NCI-H2081 treated with DMSO at 0.1 percent for 48 hours (cell line): ENCODE measurements at places on chromosomes 12 and 14.

DNA sequence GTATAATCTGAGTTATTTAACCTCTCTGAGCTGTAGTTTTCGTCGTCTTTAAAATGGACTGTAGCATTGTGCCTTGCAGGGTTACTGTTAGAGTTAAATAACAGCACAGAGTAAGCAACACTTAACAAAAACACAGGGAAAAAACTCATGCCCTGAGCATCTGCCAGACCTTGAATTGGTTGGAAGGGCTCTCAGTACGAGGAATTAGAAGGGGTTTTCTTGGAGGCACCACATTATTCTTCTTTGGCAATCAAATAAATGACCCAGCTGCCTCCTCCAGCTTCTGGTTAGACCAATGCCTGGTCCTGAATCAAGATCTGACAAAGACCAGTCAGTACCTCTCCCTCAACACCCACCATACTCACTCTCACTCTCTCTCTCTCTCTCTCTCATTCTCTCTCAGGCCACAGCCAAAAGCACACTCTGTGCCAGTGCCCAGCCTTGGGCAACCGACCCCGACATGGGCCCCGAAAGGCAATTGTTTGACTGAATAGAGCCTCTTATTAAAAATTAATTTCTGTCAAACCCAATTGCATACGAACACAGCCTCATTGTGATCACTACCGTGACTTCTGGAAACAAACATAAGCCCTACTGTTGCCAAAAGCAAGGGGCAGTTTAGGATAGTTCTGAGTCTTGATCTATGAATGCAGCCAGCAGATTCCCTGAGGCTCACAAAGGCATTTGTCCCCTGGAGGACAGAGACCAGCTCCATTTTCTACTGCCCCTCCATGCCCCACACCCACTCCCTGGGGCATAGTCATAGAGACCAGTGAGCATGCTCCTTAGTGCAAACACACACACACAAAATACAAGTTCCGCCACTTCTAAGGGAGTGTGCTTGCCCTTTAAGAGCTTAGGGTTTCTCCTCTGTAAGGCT is 23.9 kb downstream of the DUSP6 start:
- DNase-seq, result no peak

DNA sequence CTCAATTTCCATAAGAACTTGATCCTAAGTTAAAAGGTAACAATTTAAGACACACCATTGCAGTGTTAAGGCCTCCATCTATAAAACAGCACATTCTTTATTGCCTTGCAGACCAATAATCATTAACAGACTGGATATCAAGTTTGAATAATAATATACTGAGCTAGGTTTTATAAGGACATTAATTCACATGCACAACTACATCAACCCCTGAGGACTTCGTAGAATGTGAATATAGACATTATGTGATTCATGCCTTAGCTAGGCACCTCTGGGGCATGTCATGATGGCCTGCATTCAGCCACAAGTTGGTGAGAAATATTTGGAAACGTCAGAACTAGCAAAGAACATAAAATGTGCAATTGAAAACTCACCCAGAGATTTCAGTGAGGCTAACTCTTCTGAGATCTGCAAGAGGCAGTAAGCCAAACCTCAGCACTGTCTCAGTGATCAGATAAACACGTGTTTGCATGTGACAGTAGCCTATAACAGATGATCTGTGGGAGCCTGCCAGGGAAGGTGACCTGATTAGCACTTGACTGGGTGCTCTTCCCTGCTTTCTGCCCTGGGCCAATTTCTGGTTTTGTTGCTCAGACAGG is 492.2 kb downstream of the FLRT2 start:
- DNase-seq, result no peak

GRCh38 chr12:12384571-12385340 is 27.9 kb downstream of the BORCS5 start:
- no peak for DNase-seq

- no peak for DNase-seq
These were observed 2.1 kb downstream of the SLC25A47 start for GRCh38 chr14:100325231-100325632.

DNA sequence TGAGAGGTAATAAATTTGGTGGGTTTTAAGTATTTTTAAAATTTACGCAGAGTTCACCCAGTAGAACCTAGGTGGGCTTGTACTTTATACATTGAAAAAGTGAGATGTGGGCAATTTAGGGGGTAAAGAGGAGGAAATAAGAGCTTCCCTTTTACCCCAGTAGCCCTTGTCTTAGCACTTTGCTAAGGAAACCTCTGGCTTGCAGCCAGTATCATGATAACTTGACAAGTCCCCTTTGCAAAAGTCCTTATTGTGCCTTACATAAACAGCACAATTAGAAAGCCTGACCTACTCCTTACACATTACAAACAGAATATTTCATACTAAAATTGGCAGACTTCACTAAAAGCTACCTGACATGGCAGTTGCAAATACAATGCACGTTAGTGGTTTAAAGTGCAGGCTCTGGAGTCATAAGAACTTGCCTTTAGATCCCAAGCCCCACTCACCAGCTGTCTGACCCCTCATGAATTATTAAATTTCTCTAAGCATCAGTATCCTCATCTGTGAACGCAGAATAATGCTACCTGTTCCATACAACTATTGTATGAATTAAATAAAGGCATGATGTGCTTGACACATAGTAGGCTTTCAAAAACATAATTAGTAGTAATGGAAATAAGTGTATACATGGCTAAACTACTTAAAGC is 53.2 kb upstream of the NELL2 start:
- no peak for DNase-seq

- no peak for DNase-seq
These were observed 30.1 kb upstream of the CLEC14A start for GRCh38 chr14:38285962-38286361.

DNA sequence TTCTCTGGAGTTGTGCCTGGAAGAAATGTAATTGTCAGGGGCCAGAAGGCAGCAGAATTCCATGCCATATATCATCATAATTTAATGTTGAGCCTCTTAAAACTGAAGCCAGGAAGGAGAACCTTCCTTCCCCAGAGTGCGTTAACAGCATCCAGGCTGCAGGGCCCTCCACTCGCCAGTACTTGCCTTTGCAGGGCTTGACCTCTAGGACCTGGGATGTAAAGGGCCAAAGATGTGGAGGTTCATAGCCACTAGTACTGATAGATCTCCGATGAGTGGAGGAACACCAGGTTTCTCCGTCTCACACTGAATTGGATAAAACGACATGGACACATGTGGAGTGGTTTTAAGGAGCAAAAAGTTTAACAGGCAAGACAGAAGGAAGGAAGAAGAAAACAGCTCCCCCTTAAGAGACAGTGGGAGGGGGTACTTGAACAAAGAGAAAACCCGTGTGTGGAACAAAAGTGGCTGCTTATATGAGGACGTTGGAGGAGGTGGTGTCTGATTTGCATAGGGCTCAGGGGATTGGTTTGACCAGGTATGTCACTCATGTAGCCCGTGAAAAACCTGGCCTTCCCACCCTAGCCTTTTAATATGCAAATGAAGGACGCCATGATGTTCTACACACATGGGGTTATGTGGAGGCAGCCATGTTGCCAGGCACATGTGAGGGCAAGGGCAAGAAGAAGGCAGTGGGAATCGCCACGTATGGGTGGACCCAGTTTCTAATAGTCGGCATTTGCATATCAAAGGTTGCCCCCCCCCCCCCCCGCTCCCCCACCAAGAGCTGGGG is 38.8 kb upstream of the WSCD2 start:
- no peak for DNase-seq

DNA sequence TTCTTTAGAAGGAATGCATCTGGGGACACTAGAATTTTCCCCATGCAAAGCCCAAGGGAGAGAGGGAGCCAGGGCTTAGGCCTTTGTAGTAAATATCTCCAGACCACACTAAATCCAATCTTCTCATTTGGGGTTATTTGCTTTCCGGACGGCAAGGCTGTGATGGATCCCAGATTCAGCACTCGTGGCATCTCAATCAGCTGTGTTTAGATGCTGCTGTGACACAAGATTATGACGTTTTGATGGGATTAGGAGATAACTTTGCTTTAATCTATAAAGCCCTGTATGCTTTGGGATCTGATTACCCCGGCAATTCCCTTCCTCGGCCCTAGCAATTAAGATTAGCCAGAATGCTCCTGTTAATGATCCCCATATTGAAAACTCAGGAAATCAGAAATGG is 686.7 kb upstream of the TBX3 start:
- DNase-seq, result no peak

- DNase-seq, result no peak
These were observed 82.3 kb downstream of the SSPN start for GRCh38 chr12:26277506-26278246.

DNA sequence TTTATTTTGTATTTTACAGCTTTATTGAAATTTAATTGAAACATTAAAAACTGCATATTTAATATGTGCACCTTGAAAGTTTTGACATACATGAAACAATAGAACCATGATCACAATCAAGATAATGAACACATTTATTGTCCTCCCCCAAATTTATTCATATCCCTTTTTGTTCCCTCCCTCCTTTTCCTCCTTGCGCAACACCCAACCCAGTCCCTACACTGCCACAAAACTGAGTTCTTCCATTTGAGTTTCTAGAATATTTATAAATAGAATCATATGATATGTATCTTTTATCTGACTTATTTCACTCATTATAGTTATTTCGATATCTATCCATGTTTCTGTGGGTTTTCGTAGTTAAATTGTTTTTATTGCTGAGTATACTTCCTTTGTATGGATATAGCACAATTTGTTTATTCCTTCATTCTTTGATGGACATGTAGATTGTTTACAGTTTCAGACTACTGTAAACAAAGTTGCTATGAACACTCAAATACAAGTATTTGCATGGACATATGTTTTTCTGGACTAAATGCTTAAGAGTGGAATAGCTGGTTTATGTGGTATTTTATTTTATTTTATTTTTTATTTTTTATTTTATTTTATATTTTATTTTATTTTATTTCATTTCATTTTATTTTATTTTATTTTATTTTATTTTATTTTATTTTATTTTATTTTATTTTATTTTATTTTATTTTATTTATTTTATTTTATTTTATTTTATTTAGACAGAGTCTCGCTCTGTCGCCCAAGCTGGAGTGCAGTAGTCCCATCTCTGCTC is 359.1 kb downstream of the SLC6A15 start:
- no peak for DNase-seq

DNA sequence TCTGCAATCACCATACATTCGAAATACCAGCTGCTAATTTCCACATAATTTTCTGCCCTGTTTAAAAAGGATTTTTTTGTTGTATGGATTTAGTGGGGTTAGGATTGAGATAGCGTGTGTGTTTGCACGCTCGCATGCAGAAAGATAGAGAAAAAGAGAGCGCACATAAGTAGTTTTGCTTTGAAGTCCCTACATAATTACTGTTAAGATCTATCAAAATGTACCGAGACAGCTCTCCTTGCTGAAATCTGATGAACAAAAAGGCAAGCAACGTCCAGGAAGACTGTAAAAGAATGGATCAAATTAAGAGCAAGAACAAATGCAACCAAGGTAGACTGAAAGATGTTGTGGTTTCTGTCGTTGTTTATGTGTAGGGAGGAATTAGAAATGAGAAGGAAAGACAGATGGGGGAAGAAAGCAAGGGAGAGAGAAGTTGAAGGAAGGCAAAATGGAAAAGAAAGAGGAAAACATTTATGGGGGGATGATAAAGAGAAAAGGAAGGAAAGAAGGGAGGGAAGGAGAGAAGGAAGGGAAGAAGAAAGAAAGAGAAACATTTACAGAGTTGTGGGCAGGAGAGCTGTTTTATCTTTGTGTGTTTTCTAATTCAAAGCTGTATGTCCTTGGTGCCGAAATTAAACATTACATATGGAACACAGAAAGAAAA is 522.3 kb downstream of the MED13L start:
- DNase-seq, result no peak

GRCh38 chr12:8572507-8572906 is 31.8 kb upstream of the CLEC4E start:
- no peak for DNase-seq

DNA sequence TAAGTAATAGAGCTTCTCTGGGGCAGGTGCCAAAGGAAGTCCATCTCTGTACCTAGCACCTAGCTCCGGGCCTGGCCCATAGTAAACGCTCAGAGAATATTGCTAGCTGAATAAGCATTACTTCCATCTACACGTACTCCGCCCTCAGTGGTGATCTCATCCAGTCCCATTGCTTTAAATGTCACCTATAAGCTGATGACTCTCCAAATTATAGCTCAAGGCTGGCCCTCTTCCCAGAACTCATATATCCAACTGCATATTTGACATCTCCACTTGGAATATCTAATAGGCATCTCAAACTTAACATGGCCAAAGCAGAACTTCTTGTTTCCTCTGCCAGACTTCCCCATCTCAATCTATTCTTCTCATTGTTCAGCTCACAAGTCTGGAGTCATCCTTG is 6.9 kb upstream of the DYNLL1 start:
- DNase-seq, result no peak

DNA sequence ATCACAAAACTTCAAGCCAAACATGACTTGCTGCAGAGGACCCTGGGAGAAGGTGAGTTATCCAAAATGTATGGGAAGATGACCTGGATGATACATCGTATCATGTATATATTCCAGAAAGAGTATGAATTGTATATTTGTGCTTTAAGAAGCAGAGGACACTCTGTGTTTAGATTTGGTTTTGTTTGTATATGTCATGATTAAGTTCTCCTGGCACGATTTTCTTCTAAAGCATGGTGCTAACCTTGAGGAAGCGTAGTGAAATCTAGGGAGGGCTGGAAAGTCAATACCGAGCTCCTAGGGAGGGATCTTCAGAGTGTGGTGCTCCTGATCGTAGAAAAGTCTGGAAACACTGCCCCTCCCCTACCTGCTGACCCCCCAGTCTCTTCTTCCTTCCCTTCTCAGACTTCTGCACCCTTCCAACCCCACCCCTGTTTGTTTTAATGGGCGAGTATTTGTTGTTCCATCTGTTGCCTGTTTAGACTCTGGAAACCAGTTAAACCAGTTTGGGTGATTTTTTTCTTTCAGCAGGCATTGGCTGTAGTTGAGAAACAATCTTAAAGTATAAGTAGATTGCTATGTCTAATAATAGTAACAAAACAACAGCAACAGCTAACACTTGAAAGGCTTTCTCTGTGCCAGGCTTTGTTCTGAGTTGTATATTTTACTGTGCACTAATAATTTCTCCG is 141.6 kb downstream of the KICS2 start:
- DNase-seq, result no peak

DNA sequence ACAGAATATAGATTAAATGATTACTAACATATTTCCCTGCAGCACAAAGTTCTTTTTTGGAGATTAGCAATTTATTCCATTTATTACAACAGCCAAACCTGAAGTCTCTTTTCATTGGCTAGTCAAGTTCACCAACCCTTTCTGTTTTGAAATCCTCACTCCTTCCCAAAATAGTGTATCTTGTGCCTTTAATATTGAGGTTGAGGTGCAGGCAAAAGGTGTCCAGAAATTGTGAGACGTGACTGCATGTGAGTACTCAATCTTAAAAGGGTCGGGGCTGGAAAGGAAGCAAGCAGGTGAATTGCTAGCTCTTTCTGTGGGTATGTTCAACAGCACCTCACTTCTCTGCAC is 11.1 kb upstream of the FOXN3 start:
- no peak for DNase-seq

GRCh38 chr14:95370076-95370475 is 50.4 kb upstream of the CLMN start:
- DNase-seq, result no peak

- no peak for DNase-seq
These were observed 848 bp downstream of the CTDSP2 start for GRCh38 chr12:57845478-57846284.

- no peak for DNase-seq
These were observed 105.8 kb downstream of the SPTSSA start for GRCh38 chr14:34356264-34356654.
